GM12878 (cell line): ENCODE measurements at places on chromosomes 1 and 21. TPM values are rescaled to one million over a fixed set of nuclear protein-coding genes. Genes with fewer than 3 reads are reported as not detected.

Gene TEKT2
- total RNA-seq, result not detected in 2 replicates

Gene KRTAP11-1
- total RNA-seq, result not detected in 2 replicates

Gene ERO1B
- 22.8 and 28.8 TPM in 2 replicates for total RNA-seq

DNA sequence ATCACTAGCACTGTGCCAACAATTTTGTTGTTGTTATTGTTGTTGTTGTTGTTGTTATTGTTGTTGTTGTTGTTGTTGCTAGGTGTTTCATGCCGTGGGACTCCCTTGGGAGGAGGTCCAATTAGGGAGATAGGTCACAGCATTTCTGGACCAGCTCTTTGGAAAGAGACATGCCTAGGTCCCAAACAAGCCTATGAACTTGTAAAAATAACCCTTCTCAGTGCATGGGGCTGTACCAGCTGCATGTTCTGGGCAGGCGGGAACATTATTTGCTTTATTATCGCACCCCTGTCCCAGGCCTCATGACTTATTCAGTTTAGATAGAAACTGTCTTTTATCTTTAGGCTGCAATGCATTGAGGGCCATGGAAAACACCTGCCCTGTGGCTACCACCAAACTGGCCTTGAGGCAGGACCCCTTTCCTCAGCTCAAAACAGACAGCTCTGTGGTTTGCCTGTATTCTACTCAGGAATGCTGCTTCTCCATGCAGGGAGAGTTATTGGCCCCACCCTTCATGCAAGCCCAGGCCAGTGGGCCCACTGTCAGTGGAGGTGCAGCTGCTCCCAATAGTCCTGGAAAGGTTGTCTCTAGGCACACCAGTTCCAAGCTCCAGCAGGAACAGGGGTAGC lies 386.5 kb upstream of the BRINP3 start:
- no peak for DNase-seq

DNA sequence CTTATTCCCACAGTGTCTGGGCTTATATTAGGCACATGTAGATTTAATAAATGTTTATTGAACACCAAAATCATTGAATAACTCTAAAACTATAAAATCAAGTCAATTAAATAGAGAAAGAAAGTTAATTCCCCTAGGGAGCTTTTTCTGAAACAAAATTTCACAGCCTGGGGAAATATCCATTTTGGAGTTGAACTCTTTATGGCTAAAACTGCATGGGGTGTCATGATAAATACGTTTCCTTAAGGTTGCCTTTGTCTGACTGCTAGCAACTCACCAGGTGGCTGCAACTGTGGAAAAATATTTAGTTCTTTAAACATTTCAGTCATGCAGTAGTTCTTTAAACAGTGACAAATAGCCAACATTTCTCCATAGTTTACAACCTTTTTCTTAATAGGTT lies 496.1 kb downstream of the LRRIQ3 start:
- DNase-seq, result no peak

DNA sequence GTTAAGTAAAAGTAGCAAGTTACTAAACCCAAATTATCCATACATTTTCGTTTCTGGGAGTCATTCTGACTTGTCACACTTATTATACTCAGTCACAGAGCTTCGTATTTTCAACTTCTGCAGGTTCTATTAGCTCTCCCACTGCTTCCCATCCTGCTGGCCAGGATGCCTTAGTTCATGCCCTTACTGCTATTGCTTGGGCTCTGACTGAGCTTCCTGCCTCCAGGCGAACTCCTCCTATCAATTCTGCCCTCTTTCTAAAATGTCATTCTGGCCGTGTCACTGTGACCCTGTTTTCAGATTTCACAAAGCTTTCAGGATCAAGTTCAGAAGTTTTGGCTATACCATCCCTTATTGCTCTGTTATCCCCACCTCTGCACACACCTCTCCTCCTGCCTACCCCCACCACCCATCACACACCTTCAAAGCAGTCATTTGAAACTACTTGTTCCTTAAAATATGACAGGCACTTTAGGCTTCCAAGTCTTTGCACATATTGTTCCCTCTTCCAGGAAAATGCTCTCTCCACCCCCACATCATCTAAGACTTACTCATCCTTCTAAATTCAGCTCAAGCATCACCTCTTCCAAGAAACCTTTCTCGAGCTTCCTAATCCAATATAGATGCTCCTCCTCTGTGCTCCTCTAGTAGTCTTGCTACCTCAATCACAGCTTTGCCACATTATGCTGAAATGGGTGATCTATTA lies 278.0 kb downstream of the BRINP2 start:
- DNase-seq, result no peak

DNA sequence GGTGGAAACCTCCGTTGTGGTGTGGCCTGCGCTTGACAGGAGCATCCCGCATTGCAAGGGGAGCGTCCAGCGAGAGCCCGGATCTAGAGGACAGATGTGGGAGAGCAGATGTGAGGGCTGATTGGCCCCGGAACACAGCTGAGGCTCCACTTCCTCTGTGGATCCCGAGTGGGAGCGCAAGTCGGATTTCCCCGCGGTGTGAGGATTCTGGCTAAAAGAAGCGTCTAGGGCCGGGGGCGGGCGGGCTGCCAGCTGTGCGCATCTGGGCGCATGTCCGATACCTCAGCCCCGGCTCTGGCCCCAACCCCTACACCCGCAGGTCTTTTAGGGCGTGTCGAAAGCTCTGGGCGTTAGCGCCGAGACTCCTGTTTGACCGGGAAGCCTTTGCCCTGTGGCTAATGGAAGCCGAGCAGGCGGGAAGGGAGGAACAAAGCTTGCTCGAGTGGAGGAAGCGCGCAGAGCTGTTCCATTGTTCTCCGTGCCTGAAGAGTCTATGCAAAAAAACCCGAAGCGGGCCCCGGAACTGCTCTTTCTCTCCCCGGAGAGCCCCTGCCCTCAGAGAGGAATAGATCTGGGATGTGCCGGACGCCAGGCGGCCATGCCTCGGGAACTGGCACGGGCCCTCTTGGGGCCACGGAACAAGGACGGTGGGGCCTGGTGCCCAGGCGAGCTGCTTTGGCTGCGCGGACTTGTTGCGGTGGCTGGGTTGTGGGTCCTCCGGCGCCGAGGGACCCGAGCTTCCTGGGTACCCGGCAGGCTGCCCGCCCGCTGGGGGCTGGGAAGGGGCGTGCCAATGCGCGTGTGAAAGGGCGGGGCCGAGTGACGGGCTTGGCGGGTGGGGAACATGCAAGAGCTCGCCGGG lies 111.1 kb downstream of the NAV1 start:
- no peak for DNase-seq

DNA sequence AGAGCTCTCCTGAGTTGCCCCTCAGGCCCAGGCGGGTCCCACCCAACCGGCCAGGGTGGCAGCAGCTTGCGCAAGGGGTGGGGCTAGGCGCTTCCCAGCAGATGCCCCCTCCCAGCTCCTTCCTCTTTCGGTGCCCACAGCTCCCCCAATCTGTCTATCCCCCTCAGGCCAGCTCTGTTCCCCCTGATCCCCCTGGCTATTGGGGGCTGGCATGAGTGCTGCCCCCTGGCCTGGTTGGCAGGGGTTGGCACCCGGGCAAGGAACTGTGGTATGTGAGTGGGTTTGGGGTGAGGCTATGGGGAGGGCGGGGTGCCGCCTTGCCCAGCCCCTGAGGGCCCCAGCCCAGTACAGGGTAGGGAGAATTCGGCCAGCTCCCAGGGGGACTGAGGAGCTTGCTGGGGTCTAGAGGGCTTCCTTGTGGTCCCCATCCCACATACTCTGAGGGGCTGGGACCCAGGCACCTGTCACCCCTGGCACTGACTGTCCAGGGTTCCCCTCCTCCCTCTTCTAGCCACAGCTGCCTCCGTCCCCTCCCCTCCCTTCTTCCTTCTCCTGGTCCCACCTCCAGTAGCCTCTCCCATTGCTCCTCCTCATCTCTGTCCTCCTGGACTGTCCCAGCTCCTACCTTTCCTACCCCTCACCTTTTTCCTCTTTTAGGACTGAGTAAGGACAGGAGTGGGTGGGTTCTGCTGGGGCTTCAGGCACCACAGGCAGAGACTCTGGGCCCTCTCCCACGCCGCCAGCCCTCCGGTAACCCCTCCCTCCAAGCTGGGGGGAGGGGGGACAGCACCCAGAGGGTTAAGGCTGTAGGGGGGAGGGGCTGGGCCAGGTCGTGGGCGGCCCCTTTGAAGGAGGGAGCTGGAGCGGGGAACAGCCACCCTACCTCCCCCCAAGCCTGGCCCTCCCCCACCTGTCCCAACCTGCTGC lies 5.7 kb downstream of the ZBTB7B start:
- DNase-seq, result no peak
